Stimulated activated CD8-positive, alpha-beta memory T cell treated with anti-CD3 and anti-CD28 coated beads, Interleukin-7, amount 100 ng/mL, for 4 hours (primary cell): ENCODE measurements at places on chromosomes 12 and 14.

- DNase-seq: no peak
Measured at GRCh38 chr12:61610143-61610542, 650.1 kb upstream of the USP15 start.

GRCh38 chr14:28758253-28758884 lies 8.2 kb upstream of the FOXG1 start:
- no peak for DNase-seq

GRCh38 chr12:107379852-107380567 lies 286.7 kb upstream of the CRY1 start:
- no peak for DNase-seq

- DNase-seq: no peak
Measured at GRCh38 chr12:20778969-20779368, 31.5 kb upstream of the SLCO1B3 start.

GRCh38 chr12:130194154-130194553 lies 31.9 kb downstream of the FZD10 start:
- DNase-seq: no peak

DNA sequence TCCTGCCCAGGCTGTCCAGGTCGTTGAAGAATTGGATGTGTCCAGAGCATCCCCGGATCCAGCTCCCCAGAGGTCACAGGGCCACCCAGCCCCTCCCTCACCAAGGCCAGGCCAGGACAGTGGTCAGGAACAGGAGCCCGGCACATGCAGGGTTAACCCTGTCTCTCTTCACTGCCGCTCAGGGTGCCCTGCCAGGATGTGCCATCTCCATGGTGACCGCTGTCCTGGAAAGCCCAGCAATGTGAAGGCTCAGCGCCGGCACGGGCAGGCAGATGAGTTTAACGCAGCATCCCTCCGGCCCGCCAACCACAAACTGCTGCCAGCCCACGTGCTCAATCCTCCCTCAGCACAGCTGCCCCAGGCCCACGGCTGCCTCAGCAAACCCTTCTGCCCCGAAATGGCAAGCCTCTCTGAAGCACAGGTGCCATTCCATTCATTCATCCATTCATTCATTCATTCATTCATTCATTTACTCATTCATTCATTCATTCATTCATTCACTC lies 4.4 kb downstream of the TMEM179 start:
- DNase-seq: no peak

GRCh38 chr14:50389668-50390441 lies 6.8 kb downstream of the CDKL1 start:
- no peak for DNase-seq

DNA sequence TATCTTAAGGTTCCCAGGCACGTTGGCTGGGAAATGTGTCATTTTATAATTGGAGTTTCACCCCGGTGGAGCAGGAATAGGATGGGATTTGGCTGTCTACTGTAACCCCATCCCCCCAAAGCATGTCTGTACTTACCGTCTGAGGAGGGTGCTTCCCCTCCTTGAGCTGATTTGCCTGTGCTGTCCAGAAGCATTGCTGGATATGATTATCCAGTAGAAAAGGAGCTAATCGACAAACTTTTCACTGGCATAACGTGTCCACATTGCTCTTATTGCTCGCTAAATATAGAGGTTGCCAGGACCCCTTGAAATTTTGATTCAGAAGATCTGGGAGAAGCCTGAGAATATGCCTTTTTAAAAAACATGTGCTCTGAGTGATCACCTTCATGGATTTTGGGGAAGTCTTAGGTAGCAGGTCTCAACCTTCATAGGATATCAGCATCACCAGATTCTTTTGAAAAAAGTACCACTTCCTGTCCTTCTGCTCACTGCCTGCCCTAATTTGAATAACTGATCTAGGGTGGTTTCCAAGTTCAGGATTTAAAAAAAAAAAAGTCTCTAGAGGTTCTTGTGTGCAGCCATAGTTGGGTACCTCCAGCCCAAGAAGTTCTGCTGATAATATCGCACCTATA lies 80.4 kb upstream of the KCNA1 start:
- no peak for DNase-seq

DNA sequence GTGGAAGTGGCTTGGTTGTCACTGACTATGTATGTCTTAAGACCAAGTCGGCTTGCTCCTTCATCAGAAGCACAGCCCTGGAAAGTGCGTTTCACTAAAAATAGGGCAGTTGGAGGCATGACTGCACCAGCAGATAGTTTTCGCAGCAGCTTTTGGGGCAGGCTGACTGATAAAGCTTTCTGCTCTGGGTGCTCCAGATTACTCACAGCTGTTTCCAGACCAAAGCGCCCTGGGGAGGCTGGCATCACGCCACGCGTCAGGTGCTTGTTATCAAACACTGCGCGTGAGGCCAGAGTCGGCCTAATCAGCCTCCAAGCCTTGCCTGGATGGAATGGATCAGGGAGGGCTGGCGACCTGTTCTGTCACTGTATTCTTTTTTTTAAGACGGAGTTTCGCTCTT lies 13.3 kb upstream of the LRRC10 start:
- DNase-seq: no peak

- DNase-seq: no peak
Measured at GRCh38 chr14:55383541-55384140, 28.0 kb downstream of the ATG14 start.

- DNase-seq: no peak
Measured at GRCh38 chr12:106275458-106275857, 27.1 kb upstream of the TCP11L2 start.

GRCh38 chr12:57201219-57201618 lies 15.4 kb upstream of the NXPH4 start:
- no peak for DNase-seq

DNA sequence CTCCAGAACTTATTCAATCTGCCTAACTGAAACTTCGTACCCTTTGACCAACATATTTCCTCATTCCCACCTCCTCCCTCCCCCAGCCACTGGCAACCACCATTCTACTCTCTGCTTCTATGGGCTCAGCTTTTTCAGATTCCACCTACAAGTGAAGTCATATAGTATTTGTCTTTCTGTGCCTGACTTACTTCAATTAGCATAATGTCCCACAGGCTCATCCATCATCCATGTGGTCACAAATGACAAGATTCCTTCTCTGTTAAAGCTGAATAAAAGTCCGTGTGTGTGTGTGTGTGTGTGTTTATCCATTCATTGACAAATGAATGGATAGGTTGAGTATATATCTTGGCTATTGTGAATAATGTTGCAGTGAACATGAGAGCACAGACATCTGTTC lies 1.3 kb upstream of the C14orf39 start:
- DNase-seq: no peak
